ENCODE measurements at places on chromosomes 1 and 21.

- no peak for DNase-seq
Measured at GRCh38 chr1:230797942-230798365, 50.8 kb downstream of the CAPN9 start.

DNA sequence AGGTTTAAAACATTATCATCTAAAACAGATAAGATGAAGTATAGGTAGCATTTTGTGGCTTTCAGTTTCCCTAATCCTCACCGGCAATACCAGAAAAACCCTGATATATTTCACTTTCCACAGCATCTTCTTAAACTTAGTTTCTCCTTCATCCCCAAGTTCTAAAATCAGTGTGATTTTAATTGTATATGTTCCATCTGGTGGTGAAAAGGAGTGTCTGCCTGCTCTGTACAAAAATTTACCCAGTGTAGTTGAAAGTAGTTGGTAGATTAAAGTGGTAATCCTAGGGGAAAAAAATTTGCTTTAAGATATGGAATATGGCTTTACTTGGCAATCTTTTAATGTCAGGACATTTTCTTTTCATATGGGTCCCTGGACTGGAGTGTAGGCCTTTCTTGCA lies 74.3 kb downstream of the CEP350 start:
- DNase-seq: no peak

DNA sequence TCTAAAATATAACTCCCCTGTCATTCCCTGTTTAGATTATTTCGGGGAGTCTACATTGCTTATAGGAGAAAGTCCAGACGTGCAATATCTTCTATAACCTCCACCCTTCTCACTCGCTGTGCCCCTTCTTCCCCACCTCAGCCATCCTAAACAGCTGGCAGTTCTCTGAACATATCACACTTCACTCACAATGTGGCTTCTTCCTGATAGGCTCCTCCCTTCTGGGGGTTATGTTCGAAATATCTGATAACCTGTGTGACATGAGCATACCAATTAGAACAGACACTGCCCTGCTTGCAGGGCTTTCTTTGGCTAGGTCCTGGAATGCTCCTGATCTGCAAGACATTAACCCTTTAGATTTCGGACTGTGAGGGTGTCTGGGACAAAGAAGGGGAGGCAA lies 274.6 kb downstream of the NFIA start:
- no peak for DNase-seq

DNA sequence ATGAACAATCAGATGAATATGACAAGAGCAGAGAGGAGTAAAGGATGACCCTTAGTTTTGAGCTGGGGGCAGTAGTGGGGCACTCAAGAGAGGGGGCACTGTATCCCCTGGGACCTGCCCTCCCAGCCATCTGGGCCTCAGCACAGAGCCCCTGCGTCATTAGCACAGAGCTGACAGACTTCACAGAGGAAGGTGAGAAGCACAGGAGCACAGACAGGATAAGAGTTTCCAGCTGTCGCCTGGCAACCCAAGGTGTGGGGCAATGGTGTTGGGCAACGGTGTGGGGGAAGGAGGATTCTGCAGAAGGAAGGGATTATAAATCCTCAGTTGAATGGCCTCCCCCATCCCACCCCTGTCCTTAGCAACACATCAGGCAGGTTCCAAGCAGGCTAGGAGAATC lies 30.2 kb downstream of the RAB3B start:
- no peak for DNase-seq

DNA sequence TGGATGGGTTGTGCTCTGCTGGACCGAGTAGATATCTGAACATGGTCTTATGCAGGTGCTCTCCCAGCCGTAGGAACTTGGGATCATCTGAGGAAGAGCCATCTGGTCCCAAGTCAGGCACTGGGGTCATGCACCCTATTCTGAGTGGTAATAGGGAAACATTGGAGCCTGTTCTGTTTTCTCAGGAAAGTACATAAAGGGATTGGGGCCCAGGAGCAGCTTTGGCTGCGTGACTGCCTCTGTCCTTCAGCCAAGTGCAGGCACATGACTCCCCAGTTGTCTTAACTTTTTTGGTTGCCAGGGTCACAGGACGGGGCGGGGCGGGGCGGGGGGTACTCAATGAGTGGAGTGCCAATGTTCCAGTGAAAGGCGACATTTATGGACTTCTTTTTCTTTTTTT lies 11.5 kb downstream of the PFKFB2 start:
- DNase-seq: no peak

DNA sequence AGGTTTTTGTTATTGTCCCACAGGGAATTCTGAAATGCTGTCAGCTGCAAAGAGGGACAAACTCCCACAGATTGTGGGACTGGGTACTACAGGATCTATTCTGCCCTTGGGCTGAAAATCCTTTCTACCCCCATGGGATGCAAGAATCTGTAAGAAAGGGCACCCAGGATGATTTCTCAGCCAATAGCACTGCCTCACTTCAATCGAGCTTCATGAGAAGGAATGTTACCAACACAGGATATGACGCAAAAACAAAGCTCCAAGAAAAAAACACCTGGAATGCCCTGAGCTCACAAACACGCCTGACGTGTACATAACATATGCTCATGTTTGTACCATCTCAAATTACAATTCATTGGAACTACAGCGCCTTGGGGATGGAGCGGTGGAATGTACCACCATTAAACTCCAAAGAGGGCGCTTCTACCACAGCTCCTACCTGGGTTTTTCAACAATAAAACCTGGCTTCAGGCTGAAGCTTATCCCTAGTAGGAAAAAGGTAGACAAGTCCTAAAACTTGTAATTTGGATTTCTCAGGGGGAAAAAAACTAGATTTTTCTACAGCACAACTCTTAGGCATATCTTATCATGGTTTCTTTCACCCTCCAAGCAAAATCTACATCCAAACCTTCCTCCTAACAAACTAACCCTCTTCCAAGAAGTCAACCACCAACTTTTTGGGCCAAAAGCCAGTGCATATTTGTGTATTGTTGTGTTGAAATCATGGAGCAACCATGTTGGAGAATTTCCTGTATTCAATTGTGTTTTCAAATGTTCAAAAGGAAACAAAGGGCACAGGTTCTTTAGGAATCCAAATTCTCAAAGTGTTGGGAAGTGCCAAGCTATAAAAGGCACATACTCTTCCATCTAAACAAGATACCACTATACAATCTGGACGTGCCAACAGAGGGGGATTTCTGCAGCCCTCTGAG lies 78.9 kb downstream of the TGFBR3 start:
- no peak for DNase-seq

DNA sequence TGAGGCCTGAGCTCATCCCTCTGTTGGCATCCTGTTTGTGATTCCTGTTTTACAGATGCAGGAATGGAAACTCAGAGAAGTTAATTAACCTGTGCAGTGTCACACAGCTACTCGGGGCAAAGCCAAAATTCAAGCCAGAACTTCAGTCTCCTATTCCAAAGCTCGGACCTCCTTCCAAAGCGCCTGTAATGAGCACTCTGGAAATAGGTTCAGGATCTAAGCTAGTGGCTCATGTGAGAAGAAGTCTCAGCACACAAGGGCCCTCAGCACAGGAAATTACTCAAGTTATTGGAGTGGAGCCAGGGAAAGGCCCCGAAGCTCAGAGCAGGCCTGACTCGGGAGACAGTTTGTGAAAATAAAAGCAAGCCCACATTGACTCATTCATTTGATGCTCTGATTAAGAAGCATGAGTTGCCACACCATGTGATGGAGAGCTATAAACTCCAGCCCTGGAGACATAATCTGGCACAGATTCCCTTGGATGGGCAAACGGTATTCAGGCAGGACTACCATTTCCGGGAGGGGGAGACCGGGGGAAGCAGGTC lies 50.6 kb upstream of the LYST start:
- DNase-seq: no peak

DNA sequence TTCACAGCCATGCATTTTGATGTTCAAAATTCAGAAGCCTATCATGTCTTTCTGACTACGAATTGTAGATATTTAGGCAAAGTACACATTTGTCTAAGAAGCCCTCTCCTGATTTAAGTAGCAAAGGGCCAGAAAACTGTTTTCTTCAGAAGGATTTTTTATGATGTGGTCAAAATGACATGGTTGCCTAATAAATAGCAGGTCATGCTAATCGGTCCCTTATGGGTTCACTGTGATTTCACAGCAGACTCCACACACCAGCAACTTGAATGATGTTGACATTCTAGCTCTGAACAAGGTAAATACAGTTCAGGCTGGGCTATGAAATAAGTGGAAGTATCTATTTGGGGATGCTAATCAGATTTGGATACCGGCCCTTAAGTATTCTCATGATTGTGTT lies 178.7 kb upstream of the DPYD start:
- DNase-seq: no peak

DNA sequence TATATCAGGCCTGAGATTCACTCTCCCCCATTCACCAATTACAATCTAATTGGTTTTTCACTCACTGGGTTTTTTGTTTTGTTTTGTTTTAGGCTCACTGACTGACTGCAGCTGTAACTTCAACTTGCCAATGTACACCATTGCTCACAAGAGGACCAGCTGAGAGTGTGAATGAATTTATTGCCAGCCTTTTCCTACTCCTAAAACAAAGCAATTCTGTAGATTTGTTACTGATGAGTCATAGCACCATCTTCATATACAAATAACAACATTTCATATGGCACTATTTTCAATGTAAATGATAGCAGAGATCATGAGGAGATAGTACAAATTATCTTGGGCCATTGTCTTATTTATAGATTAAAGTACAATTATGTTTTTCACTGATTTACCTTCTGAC lies 76.0 kb upstream of the DPYD start:
- DNase-seq: no peak

DNA sequence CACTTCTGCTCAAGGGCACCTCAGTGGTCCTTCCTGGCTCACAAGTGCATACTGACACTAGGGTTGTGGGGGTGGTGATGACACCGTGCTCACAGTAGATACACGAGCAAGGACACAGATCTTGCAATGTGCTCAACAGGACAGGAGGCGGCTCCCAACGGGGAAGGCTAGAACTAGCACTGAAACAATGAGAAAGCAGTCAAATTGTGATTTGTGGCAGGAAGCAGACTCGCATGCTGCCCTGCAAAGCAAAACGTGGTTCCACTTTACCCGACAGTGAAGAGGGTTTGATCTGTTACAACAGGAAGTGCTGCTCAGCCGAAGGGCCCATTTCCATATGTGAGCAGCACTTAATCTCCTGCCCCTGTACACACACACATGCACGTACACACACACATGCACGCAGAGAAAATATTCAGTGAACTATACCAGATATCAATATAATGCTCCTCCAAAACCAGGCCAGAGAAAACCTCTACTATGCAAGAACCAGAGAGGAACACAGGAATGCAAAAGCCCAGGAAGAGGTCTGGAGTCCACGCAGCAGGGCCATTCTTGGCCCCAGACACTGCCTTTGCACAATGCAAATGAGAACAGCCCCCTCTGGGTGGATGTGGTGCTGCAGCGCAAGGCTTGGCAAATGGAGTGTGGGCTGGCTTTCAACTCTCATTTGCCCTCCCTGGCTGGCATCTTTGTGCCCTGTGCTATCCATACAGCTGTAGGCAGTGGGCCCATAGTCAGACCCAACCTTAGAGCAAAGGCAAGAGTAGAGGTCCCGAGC lies 47.1 kb downstream of the KANK4 start:
- DNase-seq: no peak

DNA sequence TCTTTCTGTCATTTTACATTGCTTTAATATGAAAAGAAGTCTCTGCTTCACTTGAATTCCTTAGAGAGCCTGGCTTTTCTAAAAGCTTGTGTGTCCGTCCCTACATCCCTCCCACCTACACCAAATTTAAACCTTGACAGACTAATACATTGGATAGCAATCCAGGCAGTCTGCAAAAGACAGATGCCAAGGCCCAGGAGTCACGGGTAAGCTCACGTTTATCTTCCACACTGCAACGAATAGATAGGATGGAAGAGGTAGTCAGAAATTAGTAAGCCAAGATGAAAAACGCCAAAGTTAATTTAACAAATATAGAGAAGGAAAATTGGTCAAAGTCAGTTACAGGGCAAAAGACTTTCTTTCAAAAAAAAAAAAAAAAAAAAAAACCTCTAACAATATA lies 338.1 kb downstream of the SMYD3 start:
- no peak for DNase-seq

GRCh38 chr1:229714964-229715603 lies 89.0 kb downstream of the URB2 start:
- DNase-seq: no peak

DNA sequence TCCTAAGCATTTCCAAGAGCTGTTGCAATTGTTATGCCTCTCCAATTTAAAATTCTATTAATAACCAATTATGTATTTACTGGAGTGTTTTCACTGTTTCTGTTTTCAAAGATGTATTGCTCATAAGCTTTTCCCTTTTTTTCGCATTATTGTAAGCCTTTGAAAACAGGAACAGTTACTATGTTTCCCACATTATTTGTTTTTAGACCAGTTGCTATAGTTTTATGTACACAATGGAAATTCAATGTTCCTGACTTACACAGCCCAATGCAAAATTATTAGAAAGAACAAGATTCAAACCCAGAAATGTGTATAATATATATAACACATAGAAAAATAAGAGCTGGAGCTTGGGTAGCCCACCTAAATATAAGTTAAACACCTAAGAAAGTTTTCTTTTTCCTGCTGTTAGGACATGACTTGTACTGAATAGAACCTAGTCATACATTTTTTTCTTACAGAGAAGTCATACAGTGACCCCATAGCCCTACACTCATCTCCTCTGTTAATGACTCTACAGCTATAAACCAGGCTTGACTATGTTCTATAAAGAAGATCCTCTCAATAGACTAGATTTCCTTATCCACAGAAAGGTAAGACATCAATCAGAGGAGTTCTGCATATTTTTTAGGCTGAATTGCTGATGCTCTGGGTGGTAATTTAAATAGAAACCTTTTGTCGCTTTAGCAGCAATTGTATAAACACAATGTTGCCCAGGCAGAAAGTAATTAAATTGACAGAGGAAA lies 299.6 kb downstream of the USH2A start:
- DNase-seq: no peak

DNA sequence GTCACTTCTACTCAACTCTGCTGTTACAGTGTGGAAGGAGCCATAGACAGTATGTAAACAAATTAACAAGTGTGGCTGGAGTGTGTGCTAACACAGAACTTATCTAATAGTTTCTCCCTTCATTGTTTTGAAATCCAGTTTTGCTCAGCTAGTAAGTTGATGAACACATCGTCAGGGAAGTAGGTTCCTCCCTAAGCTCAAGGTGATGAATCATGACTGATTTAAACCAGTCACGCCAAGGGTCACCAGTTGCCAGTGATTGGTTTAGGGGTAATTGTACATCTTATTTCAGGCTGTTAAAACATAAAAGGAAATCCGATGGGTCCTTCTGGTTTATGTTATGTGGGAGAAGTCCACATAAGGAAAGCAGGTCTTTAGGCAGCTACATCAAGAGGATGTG lies 97.0 kb upstream of the CHODL start:
- DNase-seq: no peak

- no peak for DNase-seq
Measured at GRCh38 chr1:147843486-147843885, 59.1 kb upstream of the GJA8 start.

GRCh38 chr1:30123896-30124295 lies 599.5 kb downstream of the MATN1 start:
- DNase-seq: no peak

- DNase-seq: no peak
Measured at GRCh38 chr1:210397252-210397651, 68.5 kb downstream of the HHAT start.

All from NCI-H1105 (cell line).